GDM1 (cell line): ENCODE measurements at places on chromosomes 13 and 19.
A peak's percentile ranks its signal among the peaks of the same experiment; 100 is the strongest.

DNA sequence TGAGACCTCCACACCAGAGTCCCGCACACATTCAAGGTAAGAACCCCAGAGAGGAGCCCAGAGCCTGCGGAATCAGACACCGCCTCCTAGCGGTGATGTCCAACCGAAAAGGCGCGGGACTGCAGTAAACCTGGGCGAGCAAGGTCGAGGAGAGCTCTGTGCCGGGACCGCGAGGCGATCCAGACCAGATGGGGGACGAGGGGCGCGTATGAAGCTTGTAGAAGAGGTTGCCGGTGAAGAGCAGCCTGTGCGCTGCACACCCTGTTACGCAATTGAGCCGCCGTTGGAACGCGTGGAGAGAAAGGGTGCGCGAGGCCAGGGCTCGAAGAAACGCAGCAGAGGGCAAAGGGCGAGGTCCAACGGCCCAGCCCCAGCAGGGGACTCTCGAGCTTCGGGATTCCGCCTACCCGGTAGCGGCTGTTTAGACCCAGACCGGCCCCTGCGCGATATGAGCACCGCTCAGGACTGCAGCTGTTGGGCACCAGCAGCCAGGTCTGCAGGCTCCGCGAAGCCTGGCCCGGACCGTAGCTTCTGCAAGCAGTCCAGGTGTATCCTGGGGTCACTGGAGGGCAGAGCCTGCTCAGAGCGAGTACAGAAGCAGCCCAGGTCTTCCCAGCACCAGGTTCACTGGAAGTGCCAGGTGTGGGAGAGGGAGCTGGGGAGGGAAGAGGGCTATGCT is 65.9 kb upstream of the ZNF599 start:
- DNase-seq, result no peak

DNA sequence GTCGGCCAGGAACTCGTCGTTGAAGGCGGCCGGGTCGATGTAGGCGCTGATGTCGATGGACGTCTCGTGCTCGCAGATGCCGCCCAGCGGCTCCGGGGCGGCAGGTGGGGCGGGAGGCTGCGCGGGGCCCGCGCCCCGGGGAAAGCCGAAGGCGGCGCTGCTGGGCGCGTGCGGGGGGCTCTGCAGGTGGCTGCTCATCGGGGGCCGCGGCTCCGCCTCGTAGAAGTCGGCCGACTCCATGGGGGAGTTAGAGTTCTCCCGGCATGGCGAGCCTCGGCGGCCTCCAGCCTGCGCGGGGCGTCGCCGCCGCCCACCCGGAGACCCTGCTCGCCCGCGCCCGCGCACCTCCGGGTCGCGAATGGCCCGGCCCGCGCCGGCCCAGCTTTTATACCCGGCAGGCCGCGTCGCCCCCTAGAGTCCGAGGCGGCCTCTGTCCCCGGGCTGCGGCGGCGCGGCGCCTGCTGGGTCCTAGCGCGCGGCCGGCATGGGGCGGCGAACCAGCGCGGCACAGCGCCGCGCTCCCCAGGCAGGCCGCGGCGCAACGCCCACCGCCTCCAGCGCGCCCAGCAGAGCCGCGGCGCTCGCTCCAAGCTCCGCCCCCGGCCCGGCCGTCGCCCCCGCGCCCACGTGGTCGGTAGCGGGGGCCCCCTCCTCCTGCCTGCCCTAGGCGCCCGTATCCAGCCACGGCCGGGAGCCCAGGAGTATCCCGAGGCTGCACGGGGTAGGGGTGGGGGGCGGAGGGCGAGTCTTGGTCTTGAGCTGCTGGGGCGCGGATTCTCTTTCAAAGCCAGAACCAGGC is at the start of gene CEBPA:
Gene CEBPA, minus strand, starts transcription at position 360 of the 799 bp plus-strand sequence. Its CDS starts 120 bp downstream, at position 240.
- peak; percentile 80 for DNase-seq

GRCh38 chr19:48705431-48705830 is 9.7 kb downstream of the FUT2 start:
- DNase-seq, result no peak

GRCh38 chr19:7368456-7368855 is 19.7 kb downstream of the ARHGEF18 start:
- no peak for DNase-seq

DNA sequence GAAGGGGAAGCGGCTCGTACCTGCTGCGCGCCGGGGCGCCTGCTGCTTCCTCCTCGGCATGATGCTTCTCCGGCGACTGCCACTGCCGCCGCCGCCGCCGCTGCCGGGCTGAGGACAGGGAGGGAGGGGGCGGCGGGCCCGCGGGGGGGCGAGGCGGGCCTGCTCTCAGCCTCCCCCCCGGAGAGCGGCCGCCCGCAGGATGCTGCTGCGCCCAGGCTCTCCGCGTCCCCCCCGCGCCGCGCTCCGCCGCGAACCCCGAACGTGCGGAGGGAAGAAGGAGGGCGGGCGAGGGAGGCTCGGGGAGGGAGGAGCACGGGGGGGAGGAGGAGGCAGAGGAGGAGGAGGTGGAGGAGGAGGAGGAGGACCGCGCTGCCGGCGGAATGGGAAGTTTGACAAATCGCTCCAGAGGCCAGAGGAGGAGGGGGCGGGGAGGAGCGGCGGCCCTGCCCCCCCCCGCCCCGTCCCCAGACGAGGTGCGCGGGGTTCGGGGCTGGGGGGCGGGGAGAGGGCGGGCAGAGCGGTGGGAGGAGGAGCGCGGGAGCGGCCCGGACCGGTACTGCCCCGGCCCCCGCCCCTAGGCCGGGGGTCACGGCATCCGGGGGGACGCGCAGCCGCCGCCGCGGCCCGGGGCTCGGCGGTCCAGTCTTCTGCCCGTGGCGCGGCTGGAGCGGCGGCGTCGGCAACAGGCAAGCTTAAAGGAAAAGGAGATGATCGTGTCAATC is at the start of gene TSHZ3:
Gene TSHZ3, minus strand, starts transcription at position 277 of the 722 bp plus-strand sequence. Its CDS starts 217 bp downstream, at position 60.
- DNase-seq, result no peak

DNA sequence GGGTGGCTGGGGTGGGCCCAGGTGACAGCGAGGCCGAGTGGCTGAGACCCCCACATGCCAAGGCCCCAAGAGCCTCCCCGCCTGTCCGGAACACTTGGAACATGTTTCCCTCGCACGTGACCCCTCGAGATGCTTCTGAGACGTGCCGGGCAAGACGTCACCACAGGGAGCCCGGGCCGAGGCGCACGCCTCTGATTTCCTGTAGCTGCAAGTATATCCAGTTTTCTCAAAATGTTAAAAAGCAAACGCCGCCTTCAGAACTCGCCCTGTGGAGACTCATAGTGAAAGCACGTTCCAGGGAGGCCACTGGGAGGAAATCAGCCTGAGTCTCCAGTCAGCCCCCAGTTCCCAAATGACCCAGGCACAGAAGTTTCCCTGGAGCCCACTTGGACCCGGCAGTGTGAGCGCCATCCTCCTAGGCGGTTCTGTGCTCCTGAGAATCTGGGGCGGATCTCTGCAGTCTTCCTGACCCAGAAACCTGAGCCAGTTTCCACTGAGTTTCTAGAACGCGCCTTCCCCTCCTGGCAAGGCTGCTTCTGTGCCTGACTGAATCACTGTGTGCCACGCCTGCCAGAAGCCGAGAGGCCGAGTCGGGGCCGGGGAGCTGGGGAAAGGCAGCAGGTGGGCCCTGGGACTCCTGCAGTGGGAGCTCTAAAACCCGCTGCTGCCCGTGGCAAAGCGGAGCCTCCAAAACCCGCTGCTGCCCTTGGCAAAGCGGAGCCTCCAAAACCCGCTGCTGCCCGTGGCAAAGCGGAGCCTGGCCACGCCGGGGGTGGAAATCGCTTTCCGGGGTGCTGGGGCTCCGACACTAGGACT is 179.3 kb downstream of the KDM4B start:
- DNase-seq, result no peak

DNA sequence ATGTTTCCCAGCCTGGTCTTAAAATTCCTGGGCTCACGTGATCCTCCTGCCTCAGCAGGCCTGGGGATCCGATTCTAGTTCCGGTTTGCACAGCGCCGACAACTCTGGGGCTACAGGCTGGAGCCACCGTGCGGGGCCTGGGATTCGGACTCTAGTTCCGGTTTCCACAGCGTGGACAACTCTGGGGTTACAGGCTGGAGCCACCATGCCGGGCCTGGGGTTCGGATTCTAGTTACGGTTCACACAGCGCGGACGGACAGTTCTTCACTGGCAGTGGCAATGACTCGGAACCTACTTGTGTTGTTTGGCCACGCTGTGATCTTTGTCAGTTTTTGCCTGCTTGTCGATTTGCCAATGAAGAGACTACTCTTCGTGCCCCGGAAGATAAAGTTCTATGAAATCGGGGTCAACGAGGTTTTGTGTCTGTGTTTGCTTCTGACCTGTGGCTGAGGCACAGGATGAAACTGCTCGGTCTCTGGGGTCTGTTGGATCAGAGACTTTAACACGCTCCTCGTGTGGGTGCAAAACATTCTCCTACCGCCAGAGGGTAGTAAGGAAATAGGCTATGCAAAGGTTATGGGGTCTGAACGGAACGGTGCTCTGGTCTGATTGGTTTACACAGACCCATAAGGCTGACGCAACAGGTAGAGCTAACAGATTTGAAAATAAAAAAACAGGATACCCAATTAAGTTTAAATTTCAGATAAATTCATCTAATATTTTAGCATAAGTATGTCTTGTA is 12.1 kb upstream of the ZSCAN1 start:
- peak; percentile 1 for DNase-seq

DNA sequence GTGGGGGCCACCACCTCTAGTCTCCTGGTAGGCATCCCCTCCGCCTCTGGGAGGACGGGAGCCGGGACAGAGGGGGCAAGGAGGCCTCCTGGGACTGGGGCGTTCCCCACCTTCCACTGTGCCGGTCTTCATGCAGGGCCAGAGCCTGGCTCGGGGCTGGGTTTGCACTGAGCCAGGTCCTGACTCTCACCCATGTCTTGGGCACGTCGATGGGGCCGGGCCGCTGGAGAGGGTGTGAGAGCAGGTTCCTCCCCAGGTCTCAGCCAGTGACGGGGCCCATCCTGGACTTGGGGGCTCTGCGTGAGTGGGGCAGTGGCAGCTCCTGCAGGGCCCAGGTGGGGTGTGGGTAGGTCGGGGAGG is 26.6 kb downstream of the ATP11A start:
- no peak for DNase-seq

DNA sequence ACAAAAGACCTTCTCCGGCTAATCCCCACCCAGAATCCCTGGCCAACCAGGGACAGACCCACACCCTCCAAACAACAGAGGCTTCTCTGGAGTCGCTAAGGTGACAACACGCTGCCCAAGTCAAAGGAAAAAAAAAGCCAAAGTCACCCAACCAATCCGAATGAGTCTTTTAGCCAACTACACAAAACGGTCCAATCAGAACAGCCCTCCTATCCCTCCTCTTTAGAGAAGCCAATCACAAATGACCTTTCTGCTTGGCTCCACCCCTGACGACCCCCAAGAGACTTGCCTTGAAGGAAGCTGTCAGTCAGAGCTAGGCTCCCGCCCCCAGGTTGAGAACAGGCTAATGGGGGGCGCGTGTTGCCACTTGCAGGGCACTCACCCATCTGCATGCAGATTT is 6.6 kb upstream of the FBXW9 start:
- peak; percentile 46 for DNase-seq

GRCh38 chr19:27774827-27775226 is 1438.1 kb downstream of the UQCRFS1 start:
- DNase-seq, result no peak

DNA sequence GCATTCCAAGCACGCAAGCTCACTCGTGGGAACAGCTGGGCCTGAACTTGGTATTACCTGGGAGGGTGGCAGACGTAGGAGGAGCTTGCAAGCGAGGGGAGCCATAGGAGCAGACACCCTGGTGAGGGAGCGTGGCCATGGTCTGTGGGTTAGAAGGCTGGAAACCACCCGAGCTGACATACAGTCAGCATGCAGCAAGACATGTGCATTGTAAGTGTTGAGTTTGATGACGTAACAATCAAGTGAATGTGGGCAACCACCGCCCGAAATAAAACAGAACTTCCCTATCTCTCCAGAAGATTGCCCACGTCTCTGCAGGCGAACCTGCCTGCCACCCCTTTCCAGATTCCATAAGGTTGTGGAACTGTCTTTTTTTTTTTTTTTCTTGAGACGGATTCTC is 26.8 kb downstream of the UBXN6 start:
- peak; percentile 32 for DNase-seq

GRCh38 chr13:113861433-113862030 is 2.3 kb downstream of the GAS6 start:
- no peak for DNase-seq

DNA sequence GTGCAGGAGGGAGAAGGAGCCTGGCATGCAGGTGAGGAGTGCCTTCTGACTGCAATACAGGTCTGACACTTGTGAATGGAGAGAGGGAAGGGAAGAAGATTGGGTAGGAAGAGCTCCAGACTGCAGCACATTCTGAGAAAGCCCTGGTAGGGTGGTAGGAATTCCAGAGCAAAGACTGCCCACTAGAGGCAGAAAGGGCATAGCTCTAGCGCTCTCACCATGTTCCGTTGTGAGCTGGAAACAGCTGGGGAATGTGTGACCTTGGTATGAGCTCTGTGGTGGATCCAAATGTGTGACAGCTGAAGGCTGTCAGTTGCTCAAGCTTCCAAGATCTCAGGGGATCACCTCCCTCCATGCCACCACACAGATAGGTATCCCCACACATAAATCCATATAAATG is 2.9 kb upstream of the MTUS2 start:
- no peak for DNase-seq

DNA sequence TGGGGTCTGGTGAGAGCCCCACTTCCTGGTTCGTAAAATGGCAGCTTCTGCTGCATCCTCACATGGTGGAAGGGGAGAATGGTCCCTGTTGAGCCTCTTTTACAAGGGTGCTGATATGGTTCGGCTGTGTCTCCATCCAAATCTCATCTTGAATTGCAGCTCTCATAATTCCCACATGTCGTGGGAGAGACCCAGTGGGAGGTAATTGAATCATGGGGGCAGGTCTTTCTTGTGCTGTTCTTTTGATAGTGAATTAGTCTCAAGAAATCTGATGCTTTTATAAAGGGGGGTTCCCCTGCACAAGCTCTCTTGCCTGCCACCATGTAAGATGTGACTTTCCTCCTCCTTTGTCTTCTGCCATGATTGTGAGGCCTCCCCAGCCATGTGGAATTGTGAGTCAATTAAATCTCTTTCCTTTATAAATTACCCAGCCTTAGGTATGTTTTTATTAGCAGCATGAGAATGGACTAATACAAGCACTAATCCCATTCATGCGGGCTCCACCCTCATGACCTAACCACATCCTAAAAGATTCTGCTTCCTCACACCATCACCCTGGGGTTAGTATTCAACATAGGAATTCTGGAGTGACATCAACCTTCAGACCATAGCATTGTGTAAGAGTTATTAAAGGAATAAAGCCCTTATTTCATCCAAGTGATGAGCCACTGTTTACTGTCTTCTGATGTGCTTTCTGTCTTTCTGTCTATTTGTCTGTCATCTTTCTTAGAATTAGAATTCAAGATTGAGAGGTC is 159.0 kb upstream of the IRS2 start:
- DNase-seq, result no peak

- no peak for DNase-seq
Observed at GRCh38 chr13:109779074-109779473, 7.3 kb downstream of the IRS2 start.

- DNase-seq, result no peak
Observed at GRCh38 chr13:64704121-64704649, 2526.0 kb downstream of the PCDH9 start.

- no peak for DNase-seq
Observed at GRCh38 chr13:94123557-94123956, 355.9 kb downstream of the DCT start.
